ENCODE measurements at places on chromosomes 11 and 22.

GRCh38 chr11:107740271-107740670 lies 28.4 kb upstream of the SLN start:
- no peak for DNase-seq

DNA sequence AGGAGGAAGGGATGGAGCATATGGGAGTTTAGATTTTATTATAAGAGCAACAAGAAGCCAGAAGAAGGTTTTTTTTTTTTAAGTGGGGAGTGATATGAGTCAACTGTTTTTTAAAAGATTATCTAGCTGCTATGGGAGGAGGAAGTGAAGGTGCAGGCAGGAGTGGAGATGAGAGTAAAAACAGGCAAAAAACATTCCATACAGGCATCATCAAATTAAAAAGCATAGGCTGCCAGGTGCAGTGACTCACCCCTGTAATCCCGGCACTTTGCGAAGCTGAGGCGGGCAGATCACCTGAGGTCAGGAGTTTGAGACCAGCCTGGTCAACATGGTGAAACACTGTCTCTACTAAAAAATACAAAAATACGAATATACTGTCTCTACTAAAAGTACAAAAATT lies 368.4 kb upstream of the MTNR1B start:
- DNase-seq: no peak

- DNase-seq: no peak
These were observed 356.7 kb downstream of the TBC1D22A start for GRCh38 chr22:47119181-47119580.

DNA sequence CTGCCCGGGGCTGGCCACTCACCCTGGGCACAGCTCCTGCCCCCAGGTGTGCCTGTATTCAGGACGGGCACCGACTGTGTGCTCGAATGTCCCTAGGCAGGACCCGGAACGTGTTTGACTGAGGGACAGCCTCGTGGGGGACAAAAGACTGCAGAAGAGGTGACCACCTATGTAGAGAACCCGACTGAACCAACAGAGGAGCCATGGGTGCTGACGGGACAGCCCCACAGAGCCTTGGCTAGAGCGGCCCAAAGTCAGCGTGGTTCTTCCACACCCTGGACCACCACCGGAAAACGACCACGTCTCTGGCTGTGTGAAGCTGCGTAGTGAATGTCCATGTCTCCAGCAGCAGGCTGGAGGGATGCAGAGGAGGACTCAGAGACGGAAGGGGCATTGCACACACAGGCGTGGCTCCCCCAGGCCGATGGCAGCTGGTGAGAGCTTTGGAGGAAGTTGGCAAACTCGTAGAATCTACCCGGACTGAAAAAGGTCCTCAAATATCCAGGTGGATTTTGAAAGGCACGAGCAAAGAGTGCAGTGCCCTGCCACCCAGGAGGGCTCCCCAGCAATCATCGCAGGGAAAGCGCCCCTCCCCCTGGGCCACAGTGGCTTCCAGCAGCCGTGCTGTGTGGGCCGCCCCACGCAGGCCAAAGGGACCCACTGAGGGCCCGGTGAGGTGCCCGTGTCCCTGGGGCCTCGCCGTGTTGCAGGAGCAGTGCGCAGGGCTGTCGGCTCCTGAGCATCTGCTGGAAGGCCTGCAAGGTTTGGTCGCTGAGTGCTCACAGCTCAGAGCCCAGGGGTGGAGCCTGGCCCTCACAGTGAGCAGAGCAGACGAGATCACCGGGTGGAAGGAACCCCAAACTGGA lies 17.5 kb upstream of the MUC5B start:
- no peak for DNase-seq

GRCh38 chr11:83694191-83694910 lies 408.2 kb upstream of the CCDC90B start:
- DNase-seq: peak; percentile 8

DNA sequence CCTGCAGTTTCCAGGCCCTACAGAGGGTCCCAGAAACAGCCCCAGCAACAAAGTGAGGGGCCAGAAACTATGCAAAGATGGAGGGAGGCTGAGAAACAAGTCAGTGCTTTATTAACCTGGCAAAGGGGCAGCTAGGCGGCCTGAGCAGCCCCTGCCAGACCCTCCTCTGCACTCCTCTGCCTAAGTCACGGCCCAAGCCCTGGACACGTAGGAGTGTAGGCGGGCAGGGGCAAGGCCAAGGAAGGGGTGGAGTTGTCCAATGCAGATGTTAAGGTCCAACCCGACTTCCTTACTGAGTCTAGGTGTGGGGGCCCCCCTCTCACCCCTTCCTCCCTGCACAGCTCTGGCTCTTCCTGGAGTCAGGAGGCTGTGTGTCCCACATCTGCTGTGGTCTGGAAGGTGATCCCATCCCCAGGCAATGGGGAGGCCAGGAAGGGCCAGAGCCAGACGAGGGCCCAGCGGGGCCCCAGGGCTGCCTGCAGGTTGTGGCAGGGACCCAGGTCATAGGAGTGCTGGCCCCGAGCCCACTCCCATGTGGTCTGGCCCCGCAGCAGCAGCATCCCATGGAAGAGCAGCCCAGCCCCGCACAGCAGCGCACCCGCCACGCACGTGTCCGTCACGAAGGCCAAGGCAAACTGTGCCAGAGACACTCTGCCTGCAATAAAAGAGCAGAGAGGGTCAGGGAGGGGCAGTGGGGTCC lies 6.5 kb downstream of the ZDHHC24 start:
- DNase-seq: no peak

DNA sequence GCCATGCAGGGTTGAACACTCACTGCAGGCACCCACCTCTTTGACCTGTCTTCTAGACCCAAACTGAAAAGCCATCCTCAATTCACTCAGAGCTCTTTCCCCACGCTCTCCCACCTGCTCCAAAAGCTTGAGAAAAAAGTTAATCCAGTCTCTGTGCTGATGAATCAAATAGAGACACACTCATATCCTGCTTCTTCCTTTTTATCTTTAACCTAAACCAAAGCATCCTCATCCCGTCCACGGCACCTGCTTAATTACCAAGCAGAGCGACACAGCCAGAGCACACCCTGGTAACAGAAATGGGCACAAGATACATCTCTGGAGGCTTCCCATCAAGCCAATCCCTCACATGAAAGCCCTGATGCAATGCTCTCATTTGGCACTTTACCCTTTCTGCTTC lies 102.6 kb downstream of the PLEKHA7 start:
- DNase-seq: no peak

DNA sequence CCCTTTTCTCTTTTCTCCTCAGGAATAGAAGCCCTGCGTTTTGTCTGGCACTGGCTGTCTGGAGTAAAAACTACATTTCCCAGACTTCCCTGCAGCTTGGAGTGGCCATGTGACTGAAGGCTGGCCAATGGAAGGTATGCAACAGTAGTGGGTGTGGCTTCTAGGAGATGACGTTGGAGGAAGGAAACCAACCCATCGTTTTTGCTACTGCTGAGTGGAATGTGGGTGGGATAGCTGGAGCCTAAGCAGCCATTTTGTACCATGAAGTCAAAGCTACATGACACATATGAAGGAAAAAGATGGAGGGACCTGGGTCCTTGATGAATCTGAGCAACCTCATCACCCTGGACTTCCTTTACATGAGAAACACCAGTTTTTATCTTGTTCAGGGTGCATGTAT lies 19.6 kb downstream of the FGF3 start:
- DNase-seq: no peak

- DNase-seq: no peak
These were observed 98.1 kb downstream of the TENM4 start for GRCh38 chr11:79342686-79343085.

- no peak for DNase-seq
These were observed 385.1 kb upstream of the CCDC90B start for GRCh38 chr11:83671289-83671688.

DNA sequence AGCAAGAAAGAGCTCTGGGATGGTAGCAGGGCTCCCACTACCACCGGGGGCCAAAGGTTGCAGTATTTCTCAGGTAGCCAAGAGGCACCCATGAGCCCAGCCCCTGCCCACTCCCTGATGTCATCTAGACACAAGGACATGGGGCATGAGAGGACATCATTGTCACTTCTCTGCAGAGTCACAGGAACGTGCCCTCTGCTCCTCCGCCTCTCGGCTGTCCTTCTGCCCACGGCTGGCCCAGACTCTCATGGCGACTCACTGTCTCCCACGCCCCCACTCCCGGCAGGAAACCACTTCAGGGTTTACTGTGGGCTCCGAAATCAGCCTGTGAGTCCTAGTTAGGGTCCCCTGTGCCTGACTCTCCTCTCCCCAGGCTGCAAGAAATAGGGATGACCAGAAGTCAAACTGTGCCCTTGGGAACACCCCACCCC lies 1.8 kb upstream of the GAL start:
- no peak for DNase-seq

- DNase-seq: no peak
These were observed 46.8 kb downstream of the TRIM29 start for GRCh38 chr11:120091121-120091520.

DNA sequence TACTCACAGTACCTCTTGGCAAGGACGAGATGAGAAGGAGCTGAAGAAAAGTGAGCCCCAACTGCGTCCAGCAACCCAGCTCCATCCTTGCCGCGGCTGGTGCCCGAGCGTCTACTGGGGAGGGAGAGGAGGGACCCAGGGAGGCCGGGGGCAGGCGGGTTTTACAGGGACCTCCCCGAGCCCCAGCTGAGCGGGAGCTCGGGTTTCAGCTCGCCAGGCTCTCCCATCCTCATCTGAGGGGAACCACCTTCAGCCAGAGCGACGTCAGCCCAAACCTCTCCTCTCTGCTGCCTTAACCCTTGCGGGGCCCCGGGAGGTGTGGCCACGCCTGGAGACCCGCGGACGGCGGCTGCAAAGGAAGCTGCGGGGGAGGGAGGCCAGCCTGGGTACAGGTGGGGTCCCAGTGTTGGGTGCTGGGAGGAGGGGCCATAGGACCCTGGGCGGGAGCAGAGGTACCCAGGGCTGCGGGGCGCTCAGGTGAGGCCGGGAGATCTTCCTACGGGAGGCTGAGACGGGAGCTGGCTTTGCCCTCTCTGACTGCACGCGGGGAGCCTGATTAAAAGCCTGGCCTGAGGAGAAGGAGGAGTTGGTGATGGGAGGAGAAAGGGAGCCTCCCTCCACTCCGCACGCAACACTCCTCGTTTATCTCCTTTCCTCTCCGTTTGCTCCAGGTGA lies at the start of gene PAMR1:
Gene PAMR1 (minus strand): TSS at position 116 of the 675 bp plus-strand sequence. CDS start 31 bp downstream, at position 85.
- DNase-seq: peak; percentile 48

DNA sequence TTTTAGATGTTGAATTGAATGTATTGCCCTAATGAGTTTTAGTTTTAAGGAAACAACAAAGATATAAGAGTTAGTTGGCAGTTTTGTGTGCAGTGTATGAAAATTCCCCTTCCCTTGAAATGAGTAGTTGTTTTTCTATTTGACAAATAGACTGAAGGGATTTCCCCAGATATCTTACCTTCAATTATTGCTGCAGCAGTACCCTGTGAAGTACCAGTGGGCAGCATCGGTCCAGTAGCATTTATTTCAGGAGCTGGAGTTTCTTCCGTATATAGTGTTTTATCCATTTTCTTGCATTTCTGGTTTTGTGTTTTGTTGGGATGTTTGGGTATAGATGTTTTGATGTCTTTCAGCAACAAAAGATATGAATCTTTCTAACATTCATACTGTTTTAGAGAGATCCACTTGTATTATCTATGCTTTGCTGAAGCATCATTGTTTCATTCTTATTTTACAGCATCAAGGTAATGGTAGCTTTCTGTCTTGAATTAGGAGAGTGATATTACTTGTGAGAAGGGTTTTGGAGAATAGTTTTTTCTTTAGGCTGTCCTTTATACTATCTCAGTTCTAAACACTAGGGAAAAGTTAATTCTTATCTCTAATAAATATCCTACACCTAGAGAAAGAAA lies 7.4 kb downstream of the KMT2A start:
- DNase-seq: no peak

DNA sequence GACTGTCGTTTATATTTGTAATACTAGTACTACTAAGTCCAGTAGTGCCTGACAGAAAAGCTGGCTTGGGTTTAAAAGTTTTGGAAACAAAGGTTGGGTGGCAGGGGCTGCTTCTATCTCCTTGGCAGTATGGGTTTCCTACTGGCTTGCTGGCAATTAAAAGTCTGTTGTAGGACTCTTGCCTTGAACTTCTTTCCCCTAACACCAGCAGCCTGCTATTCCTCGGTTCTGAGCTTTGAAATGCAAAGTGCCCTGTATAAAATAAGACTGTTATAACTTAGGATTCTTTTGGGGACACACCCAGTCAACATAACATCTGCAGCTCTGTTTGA lies 1.3 kb downstream of the RNF169 start:
- DNase-seq: no peak

- no peak for DNase-seq
These were observed 11.6 kb downstream of the LRRC32 start for GRCh38 chr11:76658651-76659650.

DNA sequence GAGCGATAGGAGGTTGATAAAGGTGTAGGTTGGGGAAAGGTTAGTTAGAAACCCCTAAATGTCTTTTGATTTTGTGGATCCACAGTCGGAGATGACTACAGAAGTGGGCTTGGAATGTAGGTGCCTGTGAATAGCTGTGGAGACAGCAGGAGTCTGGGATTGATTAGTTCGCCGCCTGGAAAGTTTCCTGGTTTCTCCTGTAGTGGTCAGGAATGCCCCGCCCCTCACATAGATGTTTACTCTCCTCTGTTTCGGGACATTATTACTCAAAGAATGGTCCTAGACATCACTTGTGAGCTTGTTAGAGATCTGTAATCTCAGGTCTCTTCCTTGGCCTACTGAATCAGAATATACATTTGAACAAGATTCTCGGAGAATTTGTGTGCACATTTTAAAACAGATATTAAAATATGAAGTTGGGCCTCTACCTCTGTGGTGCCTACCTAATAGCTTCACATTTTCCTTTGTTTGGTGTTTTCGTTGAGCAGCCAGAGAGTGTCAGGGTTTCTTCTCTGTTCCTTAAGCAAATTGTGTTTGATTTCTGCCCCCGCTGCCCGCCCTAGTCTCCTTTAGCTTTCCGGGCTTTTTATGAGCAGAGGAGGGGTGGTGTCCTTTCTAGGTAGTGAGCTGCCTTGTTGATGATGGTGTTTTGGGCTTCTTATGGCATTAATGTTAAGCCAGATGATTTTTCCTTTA lies 89.4 kb downstream of the PPP6R3 start:
- DNase-seq: no peak

DNA sequence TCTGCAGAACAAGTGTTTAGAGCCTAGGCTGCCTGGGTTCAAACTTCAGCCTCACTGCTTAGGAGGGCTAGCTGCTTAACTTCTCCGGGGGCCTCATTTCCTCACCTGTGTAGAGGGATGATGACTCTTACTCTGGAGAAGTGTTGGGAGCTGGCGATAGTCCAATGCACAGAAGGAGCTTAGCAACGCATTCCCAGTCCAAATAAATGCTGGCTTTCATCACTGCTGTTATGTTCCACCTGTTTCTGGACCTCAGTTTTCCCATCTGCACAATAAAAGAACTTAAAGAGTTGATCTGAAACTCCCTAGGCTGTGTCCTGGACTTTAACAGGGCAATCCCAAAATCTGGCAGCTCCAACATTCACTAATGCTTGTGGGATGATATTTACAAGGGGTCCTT lies 337.8 kb downstream of the MIAT start:
- no peak for DNase-seq
